ENCODE measurements at places on chromosomes 4 and X. TPM values are rescaled to one million over a fixed set of nuclear protein-coding genes. Genes with fewer than 3 reads are reported as not detected.
A peak's percentile ranks its signal among the peaks of the same experiment; 100 is the strongest.

DNA sequence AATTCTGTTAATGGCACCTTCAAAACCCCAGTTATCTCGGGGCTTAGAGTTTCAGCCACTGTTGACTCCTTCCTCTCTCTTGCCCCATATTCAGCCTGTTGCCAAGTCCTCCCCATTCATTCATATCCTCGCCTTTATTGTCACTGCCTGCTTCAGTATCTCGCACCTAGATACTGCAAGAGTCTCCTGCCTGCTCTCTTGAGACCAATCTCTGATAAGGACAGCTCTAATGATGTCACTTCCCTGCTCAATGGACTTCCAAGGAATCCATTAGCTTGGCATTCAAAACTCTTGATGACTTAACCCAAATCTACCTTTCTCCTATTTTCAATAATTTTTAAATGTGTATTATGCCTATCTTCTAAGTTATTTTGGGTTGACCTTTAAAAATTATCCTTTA lies 1.1 kb upstream of the UBE2A start:
- no peak for DNase-seq

GLUD2 gene
- total RNA-seq = 0.17 TPM

GRCh38 chr4:72351521-72351920 lies 217.5 kb downstream of the ADAMTS3 start:
- no peak for DNase-seq

DNA sequence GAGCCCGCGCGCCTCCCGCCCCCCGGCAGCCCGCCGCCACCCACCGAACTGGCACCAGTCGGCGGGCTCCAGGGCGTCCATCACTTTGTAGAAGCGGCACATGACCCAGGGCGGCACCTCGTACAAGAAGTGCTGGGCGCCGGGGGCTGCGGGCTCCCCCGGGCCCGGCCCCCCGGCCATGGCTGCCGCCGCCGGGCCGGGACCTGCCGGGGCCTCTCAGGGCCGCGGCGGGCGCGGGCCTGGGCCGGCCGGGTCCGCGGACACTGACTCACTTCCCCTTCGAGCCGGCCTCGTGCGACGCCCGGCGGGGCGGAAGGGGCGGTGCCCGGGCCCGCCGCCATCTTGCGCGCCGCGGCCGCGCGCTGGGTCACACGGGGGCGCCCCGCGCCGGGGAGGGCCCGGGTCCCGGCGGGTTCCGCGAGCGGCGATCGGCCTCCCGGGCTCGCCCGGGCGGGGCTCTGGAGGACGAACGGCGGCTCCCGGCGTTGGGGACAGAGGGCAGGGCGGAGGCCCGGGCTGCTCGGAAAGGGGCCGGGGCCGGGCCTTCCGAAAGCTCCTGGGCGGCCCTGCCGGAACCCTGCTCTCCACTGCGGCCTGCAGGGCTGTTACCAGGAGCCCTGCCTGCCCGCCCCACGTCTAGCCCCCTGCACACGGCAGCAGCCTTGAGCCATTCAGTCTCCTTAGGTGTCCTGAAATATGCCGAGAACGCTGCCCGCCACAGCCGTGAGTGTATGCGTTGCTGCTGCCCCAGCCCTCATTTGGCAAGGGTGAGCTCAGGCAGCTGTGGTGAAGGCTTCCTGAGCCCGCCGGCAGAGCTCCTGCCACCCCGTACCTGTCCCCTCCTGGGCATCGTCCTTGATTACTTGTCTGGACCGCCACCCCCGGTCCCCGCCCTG lies at the start of gene IRAK1:
TSS of gene IRAK1 (minus strand) at position 270 of the 896 bp plus-strand sequence. CDS start at position 180, 90 bp downstream.
- peak; percentile 18 for DNase-seq

PDE5A gene
- 43.2 TPM for total RNA-seq

DNA sequence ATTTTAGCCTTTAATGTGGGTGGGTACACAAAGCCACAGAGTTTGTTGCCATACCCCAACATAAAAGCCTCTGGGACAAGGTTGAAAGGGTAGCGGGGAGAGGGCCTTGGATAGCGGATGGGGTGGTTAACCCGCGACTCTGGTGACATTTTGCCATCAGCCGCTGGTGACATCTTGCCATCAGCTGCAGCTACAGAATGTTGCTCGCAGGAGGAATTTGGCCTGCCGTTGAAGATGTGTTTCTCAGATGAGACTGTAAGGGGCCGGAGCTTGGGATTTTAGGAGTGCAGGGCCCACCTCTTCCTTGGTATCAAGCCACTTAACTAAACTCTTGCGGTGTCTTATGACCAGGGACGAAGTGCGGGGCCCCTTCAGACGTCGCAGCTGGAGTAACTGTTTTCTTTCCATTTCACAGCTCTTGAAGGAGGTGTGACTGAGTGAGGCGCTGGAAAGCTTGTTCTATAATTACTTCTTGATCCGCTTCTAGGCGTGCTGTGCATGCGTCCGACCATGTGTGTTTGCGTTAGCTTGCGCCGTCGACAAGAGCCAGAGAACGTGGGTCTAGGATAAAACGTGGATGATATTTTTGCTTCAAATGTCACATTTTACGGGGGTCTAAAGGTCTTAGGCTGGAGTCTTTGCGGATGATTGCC lies 820 bp upstream of the RASL11B start:
- DNase-seq = no peak

COL4A6 gene
- total RNA-seq = not detected

All from T-helper 17 cell (primary cell).